Activated naive CD8-positive, alpha-beta T cell treated with anti-CD3 and anti-CD28 coated beads for 36 hours (primary cell): ENCODE measurements at places on chromosomes 12 and 14.

DNA sequence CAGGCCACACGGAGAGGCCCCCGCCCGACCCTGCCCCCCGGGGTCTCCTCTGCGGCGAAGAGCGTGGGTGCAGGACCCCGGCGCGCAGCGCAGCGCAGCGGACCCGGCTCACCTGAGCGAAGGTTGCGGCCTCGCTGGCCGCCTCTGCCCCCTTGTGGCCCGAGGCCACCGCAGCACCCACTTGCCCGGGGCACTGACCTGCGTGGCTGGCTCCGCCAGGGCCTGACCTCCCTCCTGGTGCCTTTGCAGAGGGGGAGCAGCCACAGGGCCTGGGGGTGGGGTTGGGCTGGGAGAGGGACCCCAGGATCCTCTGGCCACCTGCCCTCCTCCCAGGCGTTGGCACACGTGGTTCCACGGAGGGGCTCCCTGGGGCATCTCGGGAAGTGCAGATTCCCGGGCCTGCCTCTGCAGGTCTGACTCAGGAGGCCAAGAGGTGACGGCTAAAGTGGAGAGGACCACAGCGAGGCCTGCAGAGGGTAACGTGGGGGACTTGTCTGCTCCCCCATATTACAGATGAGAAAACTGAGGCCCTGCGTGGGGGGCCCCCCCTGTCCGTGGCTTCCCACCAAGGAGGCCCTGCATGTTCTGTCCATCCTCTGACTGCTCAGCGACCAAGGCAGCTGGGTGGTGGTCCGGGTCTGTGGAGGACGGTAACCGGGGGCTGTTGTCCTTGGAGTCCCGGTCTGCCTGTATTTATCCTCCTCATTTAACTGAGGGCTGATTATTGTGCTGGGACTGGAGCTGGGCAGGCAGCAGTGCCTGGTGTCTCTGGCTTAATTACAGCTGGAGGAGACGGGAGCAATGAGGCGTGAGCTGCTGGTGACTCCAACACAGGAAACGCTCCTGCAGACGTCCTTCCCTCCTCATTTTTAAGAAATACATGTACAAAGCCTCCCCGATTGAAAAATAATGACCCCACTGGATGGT lies 67.9 kb upstream of the BEGAIN start:
- peak; percentile 51 for DNase-seq

DNA sequence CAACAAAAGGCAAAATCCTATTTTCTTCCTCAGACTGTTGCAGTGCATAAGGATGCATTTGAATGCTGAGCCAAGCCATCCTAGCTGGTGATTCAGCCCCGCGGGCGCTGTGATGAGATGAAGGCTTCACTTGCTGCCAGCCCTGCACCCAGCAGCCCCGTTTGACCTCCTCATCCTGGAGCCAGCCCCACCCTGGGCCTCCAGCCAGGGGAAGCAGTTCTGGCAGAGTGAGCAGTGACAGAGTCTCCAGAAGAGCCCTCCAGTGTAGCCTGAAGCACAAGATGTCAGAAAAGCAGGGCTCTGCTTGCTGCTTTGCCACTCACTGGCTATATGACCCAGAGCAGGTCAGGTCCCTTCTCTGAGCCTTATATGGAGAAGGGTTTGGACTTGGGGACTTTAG lies 96.2 kb upstream of the HSPB8 start:
- no peak for DNase-seq

GRCh38 chr14:21866479-21866878 lies 192.9 kb upstream of the OR4E1 start:
- no peak for DNase-seq

DNA sequence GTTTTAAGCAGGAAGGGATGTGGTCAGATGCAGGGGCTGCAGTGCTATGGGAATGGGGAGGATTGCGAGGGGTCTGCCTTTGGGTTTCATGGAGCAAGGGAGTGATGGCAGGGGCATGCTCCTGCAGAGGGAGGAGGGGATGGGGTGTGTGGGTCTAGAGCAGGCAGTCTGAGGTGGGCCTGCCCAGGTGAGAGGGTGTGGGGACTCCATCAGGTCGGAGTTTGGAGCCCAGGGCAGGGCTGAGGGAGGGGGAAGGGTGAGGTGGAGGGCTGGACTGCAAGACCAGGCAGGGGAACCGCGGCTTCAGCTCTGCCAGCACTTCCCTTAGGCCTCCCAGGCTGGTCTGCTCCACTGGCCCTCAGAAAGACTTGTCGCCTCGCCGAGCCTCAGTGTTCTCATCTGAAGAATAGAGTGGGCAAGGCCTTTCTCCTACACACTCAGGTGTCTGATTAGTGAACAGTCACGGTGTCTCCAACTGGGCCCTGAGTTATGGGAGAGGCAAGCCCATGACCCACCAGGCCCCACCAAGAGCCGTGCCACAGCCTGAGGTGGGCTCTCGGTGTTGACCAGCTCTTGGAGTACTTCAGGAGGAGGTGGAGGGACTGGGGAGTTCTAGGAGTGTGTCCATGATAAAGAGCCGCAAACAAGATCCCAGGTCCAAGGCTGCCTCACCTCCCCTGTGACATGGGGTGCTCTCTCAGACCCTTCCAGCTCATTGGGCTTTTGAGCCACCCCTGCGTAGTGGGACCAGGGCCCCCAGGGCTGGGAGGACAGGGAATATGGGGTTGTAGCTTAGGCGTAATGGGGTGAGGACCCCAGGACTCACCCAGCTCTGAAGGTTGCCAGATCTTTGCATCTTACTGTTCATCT lies 20.1 kb upstream of the KRT80 start:
- DNase-seq, result no peak

DNA sequence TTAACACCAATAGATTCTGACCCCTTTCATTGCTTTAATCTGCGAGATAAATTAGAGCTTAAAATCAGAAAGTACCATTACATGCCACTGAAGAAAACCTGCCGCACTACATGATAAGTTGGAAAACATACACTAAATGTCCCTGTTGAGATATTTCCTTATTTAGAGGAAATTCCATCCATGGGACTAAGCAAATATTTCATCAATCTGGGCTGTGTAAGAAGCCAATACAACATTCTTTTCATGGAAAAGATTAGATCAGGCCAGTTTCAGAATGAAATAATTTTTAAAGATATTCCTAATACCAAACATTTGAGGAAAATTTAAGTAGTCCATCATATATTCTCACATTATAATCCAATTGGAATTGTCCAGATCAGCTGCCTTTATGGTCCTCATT lies 112.8 kb downstream of the LLPH start:
- no peak for DNase-seq

GRCh38 chr12:123099560-123100192 lies 51.2 kb downstream of the PITPNM2 start:
- no peak for DNase-seq

DNA sequence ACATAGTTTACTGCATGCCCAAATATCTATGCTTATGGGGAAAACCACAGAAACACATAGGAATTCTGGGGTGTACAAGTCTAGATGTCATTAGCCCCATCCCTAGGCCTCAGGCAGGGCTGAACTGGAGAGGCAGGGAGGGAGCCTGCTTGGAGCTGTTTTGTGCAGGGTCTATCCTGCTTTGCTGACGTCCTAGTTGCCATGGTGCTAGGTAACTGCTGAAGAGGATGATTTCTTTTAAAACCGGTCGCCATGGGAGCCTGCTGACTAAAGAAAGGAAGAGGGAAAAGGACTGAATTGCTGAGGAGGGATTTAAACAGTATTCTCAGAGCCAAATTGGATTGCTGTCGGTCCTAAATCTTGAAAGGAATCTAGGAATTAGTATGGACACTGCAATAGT lies 10.7 kb downstream of the GPR19 start:
- no peak for DNase-seq

DNA sequence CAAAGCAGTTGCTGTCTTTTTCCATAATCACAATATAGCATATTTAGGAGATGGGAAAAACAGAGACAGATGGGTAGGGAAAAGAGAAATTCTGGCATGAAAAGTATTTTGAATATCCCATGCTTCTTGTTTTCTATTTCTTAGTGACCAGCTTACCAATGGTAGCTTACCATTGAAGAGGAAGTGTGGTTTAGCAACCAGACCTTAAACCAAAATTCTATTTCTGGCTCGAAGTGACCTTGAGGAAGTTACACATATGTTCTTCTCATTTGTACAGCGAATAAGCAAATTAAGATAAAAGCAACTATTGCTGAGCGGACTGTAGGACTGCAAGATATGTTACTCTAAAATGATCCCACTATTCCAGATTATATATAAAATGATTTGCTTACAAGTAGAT lies 82.9 kb downstream of the FGD4 start:
- no peak for DNase-seq

DNA sequence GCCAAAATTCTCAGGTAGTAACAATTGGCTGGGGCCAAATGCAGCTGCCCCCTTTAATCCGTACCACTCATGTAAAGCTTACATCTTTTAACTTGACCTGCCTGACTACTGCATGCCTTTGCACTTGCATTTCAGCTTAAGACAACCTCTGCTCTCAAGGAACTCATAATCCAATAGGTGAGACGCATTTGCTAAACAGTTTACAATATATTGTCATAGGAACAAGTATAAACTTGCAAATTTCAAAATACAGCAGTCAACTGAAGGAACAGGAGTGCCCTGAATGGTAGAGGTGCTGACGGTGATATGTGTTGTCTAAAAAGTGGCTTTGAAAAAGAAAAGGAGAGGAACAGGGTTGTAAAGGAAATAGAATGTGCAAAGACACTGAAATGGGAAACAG lies 3.6 kb upstream of the BRMS1L start:
- no peak for DNase-seq

DNA sequence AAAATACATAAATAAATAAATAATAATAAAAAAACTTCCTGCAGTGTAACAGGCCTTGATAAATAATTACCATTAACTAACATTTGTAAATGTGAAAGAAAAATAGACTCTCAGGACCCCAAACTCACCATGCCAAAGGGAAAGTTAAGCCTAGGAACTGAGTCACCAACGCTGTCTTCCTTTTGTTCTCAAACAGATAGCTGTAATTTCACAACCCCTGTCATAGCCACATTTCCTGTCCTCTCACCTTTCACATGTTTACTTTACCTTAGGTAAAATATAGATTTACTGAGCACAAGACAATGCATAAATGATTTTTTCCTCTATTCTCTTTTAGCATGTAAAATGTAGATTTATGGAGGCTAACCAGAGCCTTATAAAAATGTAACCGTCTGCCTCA lies 35.9 kb upstream of the CHST11 start:
- no peak for DNase-seq

DNA sequence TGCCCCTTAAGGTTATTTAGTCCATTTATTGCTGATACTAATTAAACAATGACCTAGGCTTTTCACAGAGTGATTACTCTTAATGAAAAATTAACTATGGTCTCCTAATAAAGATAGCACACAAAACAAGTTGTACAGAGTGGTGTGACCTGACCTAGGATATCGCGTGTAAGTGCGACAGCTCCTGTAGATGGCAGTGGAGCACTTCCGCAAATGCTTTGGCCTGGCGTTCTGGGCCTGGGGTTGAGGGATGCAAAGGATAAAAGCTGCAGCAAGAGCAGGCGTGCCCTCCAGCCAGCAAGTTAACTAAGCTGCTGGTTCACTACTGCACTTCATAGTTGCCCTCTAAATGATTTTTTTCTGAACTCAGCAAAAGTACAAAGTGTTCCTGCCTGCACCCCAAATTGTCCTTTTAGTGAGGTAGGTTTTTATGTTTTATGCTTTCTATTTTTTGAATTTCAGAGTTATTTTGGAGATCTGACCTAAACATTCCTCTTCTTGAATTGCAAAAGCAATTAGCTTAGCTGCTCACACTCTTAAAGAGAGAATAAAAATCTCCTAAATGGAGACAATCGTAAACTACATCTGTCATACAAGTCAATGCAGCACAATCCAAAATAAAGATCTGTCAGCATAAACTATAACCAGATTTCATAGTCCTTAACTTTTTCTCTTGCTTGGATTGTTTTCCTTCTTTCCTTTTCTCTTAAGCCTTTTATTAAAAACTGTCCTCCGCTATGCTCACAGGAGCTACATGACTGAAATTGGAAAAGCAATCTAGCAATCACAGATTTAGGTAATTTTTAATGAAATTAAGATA lies 379.6 kb downstream of the LRIG3 start:
- DNase-seq, result peak; percentile 2

- peak; percentile 53 for DNase-seq
Observed at GRCh38 chr12:116508145-116509121, 50.7 kb upstream of the MAP1LC3B2 start.

DNA sequence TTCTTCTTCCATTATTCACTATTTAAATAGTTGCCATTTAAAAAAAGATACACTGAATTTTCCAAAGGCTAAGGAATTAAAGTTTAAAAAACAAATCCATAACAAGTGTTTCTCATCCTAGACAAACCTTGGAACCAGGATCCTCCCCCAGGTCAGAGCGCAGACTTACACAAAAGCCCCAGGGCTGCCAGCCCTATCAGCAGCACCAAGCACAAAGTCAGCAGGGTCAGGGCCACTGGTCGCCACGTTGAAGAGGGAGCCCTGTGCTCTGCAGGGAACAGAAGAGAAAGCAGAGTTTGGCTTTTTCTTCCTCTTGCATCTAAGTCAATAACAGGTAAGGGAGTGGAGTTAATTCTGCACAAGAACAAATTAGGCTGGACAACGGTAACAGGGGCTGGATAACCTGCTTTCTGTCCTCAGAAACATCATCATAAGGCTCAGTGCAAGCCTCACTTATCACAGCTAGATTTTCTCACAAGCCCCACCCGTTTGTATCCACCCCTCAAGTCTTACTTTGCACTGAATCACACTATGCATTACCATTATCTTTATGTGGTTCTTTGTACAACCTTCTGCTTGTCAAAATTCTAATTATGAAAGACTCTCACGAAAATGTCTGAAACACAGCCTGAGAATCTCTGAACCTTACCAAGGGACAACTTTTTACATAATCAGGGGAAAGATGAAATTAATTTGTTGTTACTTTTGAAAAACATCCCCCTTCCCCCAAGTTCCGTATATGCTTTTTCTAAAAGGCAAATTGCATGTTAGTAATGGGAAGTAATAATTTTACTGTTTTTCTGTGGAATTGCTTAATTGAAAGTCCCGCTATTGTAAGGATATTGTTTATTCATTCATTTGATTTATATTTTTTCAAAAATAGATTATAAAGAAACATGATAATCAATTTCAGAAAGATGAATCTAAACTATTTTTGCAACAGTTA lies 9.6 kb downstream of the CLEC1A start:
- no peak for DNase-seq

DNA sequence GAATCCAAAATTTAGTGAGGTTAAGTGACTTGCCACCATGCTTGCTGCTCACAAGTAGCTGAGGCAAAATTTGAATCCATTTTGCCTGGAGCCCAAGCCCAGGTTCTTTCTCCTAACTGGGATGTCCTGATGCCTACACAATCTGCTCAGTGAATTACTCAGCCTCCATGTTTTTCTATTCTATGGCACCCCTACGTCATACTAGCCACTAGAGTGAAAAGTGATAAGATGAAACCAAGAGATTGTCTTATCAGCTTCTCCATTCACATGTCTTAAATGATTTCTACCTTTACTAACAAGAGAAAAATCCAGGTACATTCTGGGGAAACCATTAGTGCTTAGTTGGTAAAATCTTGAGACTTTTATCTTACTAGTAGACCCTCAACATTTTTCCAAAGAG lies 720.1 kb downstream of the DIO2 start:
- DNase-seq, result no peak

DNA sequence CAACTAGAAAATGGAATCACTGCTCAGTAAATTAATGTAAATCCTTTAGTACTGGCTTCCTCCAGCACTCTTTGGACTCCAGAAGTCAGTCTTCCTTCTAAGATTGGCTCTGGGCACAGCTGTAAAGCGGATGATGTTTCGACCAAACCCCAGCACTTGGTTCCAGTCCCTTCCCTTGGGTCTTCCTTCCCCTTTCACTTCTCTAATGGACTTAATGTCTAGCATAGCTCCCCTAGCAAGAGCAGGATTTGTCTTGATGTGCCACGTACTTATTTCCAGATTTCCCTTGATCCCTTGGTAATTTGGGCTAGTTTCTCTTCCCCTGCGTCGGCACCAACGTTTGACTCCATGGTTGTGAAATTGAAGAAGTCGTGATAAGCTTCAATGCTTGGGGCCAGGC lies 28.3 kb downstream of the C12orf75 start:
- DNase-seq, result no peak
